ENCODE measurements at places on chromosomes 7 and 10.

DNA sequence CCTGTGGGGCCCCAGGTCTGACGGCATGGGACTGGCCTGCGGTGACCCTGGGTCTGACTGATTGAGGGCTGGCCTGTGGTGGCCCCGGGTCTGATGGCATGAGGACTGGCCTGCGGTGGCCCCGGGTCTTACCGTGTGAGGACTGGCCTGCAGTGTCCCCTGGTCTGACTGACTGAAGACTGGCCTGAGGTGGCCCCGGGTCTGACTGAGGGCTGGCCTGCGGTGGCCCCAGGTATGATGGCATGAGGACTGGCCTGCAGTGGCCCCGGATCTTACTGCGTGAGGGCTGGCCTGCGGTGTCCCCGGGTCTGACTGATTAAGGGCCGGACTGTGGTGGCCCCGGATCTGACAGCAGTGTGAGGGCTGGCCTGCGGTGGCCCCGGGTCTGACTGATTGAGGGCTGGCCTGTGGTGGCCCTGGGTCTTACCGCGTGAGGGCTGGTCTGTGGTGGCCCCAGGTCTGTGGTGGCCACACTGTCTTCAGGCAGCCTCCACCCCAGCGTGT lies 10.9 kb downstream of the JAKMIP3 start:
- H3K36me3 ChIP-seq, result no peaks in the 10 kb centered on the region
- H3K27ac ChIP-seq, result no peak overlapping the region
- H3K4me1 ChIP-seq, result no peaks in the 10 kb centered on the region
- no peak overlapping the region for H3K4me3 ChIP-seq
- H3K27me3 ChIP-seq, result peaks cover 19% of the 10 kb centered on the region

GRCh38 chr10:69527961-69528360 lies 45.3 kb downstream of the NEUROG3 start:
- no peaks in the 10 kb centered on the region for H3K4me1 ChIP-seq
- no peaks in the 10 kb centered on the region for H3K36me3 ChIP-seq
- DNase-seq, result no peak
- H3K27ac ChIP-seq, result no peak overlapping the region
- no peaks in the 10 kb centered on the region for H3K27me3 ChIP-seq

GRCh38 chr10:3668276-3668965 lies 116.6 kb downstream of the KLF6 start:
- no peaks in the 10 kb centered on the region for H3K36me3 ChIP-seq
- H3K4me1 ChIP-seq, result peaks cover 49% of the 10 kb centered on the region
- DNase-seq, result peak; percentile 69

- DNase-seq, result no peak
- H3K27me3 ChIP-seq, result no peaks in the 10 kb centered on the region
- no peak overlapping the region for H3K27ac ChIP-seq
- H3K4me1 ChIP-seq, result no peaks in the 10 kb centered on the region
These were observed 232.8 kb upstream of the TEX47 start for GRCh38 chr7:89028319-89028718.

GRCh38 chr10:132814469-132814856 lies 28.5 kb upstream of the NKX6-2 start:
- no peaks in the 10 kb centered on the region for H3K27me3 ChIP-seq
- H3K36me3 ChIP-seq, result no peaks in the 10 kb centered on the region
- DNase-seq, result no peak
- no peaks in the 10 kb centered on the region for H3K4me1 ChIP-seq
- H3K4me3 ChIP-seq, result no peak overlapping the region

GRCh38 chr10:68955832-68956532 lies at the start of gene DDX21:
TSS of gene DDX21 (plus strand) at chr10:68956170. CDS start at chr10:68956226, 56 bp downstream.
- peak within 1 kb of the TSS; percentile 93 for H3K4me3 ChIP-seq
- no peaks in the 10 kb centered on the region for H3K27me3 ChIP-seq
- peak; percentile 94 for DNase-seq
- H3K4me1 ChIP-seq, result peaks cover 21% of the 10 kb centered on the region
- H3K27ac ChIP-seq, result peak within 1 kb of the TSS; percentile 97

DNA sequence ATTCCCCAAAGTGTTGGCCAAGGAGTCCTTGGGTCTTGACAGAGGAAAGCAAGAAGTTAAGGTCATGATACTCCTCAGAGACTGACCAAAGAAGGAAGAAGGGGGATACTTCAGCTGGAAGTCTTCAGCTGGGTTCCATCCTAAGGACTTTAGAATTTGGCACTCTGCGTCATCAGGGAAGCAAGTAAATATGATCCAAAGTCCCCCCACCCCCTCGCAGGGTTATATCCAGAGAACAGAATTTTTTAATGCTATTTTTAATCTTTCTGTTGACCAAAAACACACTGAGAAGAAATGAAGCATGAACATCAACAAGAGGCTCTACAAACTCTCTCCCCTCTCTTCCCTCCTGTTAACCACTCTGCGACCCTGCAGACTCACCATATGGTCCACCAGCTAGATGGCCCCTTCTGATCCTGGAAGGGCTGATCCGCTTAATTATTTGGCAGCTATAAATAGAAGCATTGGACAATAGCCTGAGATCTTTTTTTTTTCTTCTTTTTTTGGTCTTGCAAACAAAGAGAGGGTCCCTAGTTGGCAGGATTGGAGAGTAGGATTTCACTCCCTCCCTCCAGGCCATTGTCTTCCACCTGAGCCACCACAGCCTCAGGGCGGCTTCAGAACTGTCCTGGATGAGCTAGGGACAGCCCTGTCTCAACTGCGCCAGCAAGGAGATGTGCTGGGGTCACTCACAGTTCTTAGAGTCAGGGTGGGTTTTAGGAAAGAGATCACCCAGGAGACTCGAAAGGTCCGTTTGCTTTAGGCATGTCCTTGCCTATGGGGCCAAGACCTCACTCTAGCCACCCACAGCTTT lies 196.0 kb downstream of the KCNMA1 start:
- H3K4me1 ChIP-seq, result no peaks in the 10 kb centered on the region
- H3K36me3 ChIP-seq, result no peaks in the 10 kb centered on the region
- no peak for DNase-seq
- H3K27me3 ChIP-seq, result peaks cover 19% of the 10 kb centered on the region
- H3K27ac ChIP-seq, result no peak overlapping the region

DNA sequence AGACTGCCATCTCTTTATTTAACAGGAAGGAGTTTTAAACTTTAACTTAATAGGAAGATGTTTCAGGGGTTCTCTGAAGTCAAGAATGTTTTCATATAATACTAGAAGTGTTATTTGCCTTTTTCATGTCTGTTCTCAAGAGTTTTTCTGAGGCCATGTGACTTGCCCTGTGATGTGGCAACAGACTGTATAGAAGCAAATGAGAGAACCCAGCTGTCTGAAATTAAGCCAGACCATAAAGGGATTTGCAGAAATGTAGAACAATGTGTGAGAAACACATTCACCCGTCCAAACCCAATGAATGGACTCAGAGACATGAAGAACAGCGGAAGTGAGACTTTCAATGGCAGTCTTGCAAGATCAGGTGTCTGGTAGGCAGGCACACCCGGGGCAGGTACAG lies 23.8 kb downstream of the MAPK8 start:
- no peaks in the 10 kb centered on the region for H3K27me3 ChIP-seq
- no peak for DNase-seq
- no peak overlapping the region for H3K27ac ChIP-seq
- no peak overlapping the region for H3K4me3 ChIP-seq
- peaks cover 19% of the 10 kb centered on the region for H3K4me1 ChIP-seq
- peaks cover 2% of the 10 kb centered on the region for H3K36me3 ChIP-seq

- no peak overlapping the region for H3K4me3 ChIP-seq
- no peak overlapping the region for H3K27ac ChIP-seq
- no peaks in the 10 kb centered on the region for H3K36me3 ChIP-seq
- H3K4me1 ChIP-seq, result no peaks in the 10 kb centered on the region
- DNase-seq, result no peak
These were observed 122.2 kb downstream of the PDE1C start for GRCh38 chr7:31948029-31948428.

- no peak for DNase-seq
- H3K27ac ChIP-seq, result no peak overlapping the region
- peaks cover 59% of the 10 kb centered on the region for H3K4me1 ChIP-seq
- no peaks in the 10 kb centered on the region for H3K36me3 ChIP-seq
- H3K27me3 ChIP-seq, result no peaks in the 10 kb centered on the region
These were observed 104.1 kb upstream of the AFAP1L2 start for GRCh38 chr10:114508376-114508775.

DNA sequence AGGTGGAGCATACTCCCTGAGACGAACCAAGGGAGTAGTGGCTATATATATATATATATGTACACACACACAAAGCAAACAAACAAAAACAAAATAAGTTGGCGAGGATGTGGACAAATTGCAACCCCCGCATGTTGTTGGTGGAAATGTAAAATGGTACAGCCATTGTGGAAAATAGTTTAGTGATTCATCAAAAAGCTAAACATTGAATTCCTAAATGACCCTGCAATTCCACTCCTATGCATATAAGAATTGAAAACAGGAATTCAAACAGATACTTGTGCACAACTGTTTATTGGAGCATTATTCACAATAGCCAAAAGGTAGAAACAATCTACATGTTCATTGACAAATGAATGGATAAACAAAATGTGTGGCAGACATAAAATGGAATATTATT lies 407.9 kb downstream of the KCNMA1 start:
- H3K4me1 ChIP-seq, result no peaks in the 10 kb centered on the region
- no peak for DNase-seq
- H3K27me3 ChIP-seq, result no peaks in the 10 kb centered on the region
- no peak overlapping the region for H3K27ac ChIP-seq
- no peak overlapping the region for H3K4me3 ChIP-seq

DNA sequence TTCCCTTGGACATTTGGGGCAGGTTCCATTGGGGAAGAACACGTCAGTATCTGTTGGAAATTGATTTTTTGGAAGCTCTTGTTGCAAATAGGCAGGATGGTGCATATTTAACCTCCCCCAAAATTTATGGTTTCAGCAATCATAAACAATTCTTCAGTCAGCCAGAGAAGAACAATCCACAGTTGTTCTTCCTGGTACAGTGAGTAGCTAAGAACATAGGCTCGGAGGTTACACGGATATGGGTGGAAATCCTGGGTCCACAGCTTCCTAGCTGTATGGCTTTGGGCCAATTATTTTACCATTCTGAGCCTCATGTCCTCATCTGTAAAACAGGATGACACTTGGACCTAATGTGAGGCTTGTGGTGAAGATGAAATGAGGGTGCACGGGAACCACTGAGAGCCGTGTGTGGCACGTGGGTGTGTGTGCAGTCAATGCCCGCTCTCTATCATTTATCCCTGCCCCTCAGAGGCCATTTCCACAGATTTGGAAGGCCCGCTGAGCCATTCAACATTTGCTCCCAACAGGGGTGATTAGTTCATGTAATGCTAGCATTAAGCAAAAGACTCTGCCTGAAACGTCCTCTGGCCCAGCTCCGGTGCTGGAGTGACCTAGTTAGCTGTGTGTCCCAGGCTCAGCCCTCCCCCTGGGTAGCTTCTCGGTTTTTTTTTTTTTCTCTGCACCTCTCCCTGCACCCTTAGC lies 9.7 kb downstream of the CAMK1D start:
- H3K4me3 ChIP-seq, result no peak overlapping the region
- peaks cover 2% of the 10 kb centered on the region for H3K36me3 ChIP-seq
- H3K4me1 ChIP-seq, result peaks cover 14% of the 10 kb centered on the region

GRCh38 chr10:127962205-127962604 lies 55.3 kb downstream of the PTPRE start:
- no peak overlapping the region for H3K4me3 ChIP-seq
- no peaks in the 10 kb centered on the region for H3K27me3 ChIP-seq
- no peaks in the 10 kb centered on the region for H3K36me3 ChIP-seq
- DNase-seq, result no peak
- no peaks in the 10 kb centered on the region for H3K4me1 ChIP-seq

- DNase-seq, result no peak
- no peaks in the 10 kb centered on the region for H3K36me3 ChIP-seq
- H3K27ac ChIP-seq, result no peak overlapping the region
These were observed 595.5 kb downstream of the REEP3 start for GRCh38 chr10:64116707-64117106.

GRCh38 chr10:95312257-95312656 lies 21.5 kb upstream of the PDLIM1 start:
- H3K4me3 ChIP-seq, result no peak overlapping the region
- H3K4me1 ChIP-seq, result no peaks in the 10 kb centered on the region
- no peaks in the 10 kb centered on the region for H3K27me3 ChIP-seq
- DNase-seq, result no peak
- H3K36me3 ChIP-seq, result no peaks in the 10 kb centered on the region
- no peak overlapping the region for H3K27ac ChIP-seq

GRCh38 chr10:113213035-113213434 lies 263.0 kb downstream of the TCF7L2 start:
- no peak overlapping the region for H3K4me3 ChIP-seq
- H3K36me3 ChIP-seq, result no peaks in the 10 kb centered on the region
- no peaks in the 10 kb centered on the region for H3K27me3 ChIP-seq
- no peaks in the 10 kb centered on the region for H3K4me1 ChIP-seq

GRCh38 chr10:25698638-25699037 lies 235.4 kb upstream of the MYO3A start:
- H3K27ac ChIP-seq, result no peak overlapping the region
- H3K4me3 ChIP-seq, result no peak overlapping the region
- peaks cover 11% of the 10 kb centered on the region for H3K27me3 ChIP-seq
- no peaks in the 10 kb centered on the region for H3K4me1 ChIP-seq
- DNase-seq, result no peak

- no peaks in the 10 kb centered on the region for H3K27me3 ChIP-seq
- H3K4me3 ChIP-seq, result no peak overlapping the region
- H3K4me1 ChIP-seq, result no peaks in the 10 kb centered on the region
- H3K36me3 ChIP-seq, result no peaks in the 10 kb centered on the region
These were observed 44.5 kb downstream of the CSTF2T start for GRCh38 chr10:51654918-51655317.

DNA sequence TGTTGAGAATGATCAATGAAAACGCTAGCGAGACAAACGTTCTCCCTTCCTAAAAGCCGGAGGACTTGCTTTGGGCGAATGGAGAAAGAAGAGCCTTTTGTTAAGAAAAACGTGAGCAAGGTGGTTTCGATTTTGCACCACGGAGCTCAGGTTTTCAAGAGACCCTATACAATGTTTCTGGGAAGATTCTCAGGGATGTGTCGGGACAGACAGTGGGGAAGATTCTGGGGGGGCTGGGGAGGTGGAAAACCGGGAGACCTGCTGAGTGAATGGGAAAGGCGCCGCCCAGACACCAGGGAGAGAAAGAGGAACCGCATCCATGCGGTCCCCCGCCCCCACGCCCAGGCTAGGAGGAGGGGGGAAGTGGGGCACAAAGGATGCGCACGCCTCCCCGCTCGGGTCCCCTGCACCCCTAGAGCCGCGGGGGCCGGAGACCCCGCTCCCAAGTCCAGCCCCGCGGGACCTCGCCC lies 745 bp downstream of the YWHAG start:
- no peaks in the 10 kb centered on the region for H3K36me3 ChIP-seq
- H3K4me1 ChIP-seq, result peaks cover 28% of the 10 kb centered on the region
- peak overlapping the region; percentile 92 for H3K27ac ChIP-seq
- H3K27me3 ChIP-seq, result no peaks in the 10 kb centered on the region

GRCh38 chr7:121153995-121154394 lies 165.5 kb downstream of the CPED1 start:
- no peak overlapping the region for H3K27ac ChIP-seq
- H3K27me3 ChIP-seq, result no peaks in the 10 kb centered on the region
- no peak overlapping the region for H3K4me3 ChIP-seq
- DNase-seq, result no peak

- H3K27ac ChIP-seq, result no peak overlapping the region
- no peak for DNase-seq
- peaks cover 5% of the 10 kb centered on the region for H3K27me3 ChIP-seq
- no peaks in the 10 kb centered on the region for H3K4me1 ChIP-seq
- H3K4me3 ChIP-seq, result no peak overlapping the region
These were observed 688 bp downstream of the PTN start for GRCh38 chr7:137342828-137343261.
